ENCODE measurements at places on chromosomes 1 and 21.

GRCh38 chr1:6438047-6438525 lies 13.5 kb downstream of the ESPN start:
- DNase-seq, result peak; percentile 62

- DNase-seq, result no peak
These were observed 443.4 kb upstream of the ZP4 start for GRCh38 chr1:238334170-238334569.

GRCh38 chr1:59638231-59638711 lies 176.5 kb upstream of the HOOK1 start:
- DNase-seq, result no peak

GRCh38 chr1:180031664-180032063 lies 77.1 kb downstream of the CEP350 start:
- DNase-seq, result no peak

GRCh38 chr1:15885701-15886610 lies 38.4 kb downstream of the SPEN start:
- DNase-seq, result no peak

DNA sequence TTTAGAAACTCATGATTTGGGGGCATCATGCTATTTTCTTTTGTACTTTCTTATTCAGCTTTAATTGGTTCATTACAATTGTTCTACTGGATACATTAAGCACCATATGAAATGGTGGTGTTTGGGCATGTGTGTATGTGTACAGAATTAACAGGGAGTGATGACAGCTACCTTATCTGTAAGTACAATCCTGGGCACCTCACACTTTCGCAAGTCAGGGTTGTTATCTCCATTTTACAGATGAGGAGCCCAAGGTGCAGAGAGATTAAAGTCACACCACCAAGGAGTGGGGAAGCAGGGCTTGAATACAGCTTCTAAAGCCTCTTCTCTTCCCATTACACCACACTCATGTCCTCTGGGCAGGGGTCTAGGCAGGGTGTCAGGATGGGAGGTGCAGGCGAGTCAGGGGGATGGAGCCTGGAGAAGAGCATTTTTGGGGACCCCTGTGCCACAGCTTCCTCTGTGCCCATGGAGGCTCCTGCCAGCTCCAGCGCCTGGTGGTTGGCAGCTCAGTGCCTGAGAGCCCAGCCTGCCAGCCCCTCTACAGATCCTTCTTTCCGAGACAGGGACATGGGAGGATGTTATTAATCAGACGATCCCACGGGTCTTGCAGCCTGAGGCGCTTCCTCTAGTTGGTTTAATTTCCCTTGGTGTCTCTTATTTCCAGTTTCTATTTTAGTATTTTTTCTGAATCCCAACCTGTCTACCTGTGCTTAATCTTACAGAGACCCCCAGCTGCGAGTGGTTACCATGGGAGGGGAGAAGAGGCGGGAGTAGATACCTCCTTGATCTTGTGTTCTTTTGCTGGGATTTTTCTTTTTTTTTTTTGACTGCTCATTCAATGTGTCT lies 126.2 kb upstream of the CD34 start:
- DNase-seq, result no peak

DNA sequence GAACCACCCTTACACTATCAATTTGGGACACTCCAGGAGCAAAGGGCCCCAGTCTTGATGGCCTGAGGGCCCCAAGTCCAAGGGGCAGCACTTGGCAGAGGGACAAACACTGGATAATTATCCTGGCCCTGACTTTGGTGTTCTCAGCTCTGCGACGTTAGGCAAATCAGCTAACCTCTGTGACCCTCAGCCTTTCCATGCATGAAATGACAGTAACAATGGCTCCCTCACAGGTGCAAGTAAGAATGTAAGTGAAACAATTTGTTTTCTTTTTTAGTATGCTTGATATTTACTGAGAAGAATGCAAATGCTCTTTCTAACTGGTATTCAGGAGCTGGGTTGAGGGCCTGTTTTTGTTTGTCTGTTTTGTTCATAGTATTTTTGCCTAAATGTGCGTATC lies 61.6 kb upstream of the PRDX6 start:
- DNase-seq, result no peak

DNA sequence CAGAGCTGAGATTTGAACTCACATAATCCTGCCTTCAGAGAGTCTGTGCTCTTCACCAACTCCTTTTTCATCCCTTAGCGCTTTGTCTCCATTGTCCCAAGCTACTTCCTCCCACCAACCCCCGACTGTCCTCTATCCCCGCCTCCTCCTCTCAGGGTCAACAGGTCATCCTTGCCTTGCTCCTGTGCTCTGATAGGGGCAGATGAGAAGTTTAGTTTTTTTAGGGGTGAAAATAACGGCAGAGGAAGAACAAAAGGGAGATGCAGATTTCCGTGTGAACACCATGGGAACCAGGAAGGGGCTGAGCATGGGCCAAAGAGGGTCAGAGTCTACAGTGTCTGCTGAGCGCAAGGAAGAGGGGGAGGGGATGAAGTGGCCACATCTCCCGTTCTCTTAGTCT lies 31.9 kb downstream of the GLUL start:
- no peak for DNase-seq

DNA sequence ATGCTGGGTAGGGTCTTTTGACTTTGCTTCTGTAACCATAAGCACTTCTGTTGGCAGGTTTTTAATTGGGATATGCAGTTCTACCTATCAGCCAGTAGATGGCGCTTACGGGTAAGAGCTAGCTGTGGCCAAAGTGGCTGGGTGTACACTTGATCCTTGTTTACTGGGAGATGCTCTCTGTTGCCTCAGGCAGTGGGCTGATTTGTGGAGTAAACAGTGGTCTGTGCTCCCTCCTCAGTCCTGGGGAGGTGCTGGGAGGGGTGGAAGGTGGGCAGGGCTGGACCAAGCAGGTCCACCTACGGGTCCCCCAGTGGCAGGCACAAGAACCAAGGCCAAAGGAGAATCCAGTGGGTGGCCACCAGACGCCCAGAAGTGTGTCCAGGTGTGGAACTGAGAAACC lies 43.4 kb downstream of the RALGPS2 start:
- DNase-seq, result no peak

Measured in D721Med (cell line).